ENCODE measurements at places on chromosomes 3 and 15.
A peak's percentile ranks its signal among the peaks of the same experiment; 100 is the strongest.

- DNase-seq: no peak
Measured at GRCh38 chr15:66838671-66839239, 136.7 kb downstream of the SMAD6 start.

- DNase-seq: no peak
Measured at GRCh38 chr3:33915796-33916546, 117.5 kb downstream of the PDCD6IP start.

DNA sequence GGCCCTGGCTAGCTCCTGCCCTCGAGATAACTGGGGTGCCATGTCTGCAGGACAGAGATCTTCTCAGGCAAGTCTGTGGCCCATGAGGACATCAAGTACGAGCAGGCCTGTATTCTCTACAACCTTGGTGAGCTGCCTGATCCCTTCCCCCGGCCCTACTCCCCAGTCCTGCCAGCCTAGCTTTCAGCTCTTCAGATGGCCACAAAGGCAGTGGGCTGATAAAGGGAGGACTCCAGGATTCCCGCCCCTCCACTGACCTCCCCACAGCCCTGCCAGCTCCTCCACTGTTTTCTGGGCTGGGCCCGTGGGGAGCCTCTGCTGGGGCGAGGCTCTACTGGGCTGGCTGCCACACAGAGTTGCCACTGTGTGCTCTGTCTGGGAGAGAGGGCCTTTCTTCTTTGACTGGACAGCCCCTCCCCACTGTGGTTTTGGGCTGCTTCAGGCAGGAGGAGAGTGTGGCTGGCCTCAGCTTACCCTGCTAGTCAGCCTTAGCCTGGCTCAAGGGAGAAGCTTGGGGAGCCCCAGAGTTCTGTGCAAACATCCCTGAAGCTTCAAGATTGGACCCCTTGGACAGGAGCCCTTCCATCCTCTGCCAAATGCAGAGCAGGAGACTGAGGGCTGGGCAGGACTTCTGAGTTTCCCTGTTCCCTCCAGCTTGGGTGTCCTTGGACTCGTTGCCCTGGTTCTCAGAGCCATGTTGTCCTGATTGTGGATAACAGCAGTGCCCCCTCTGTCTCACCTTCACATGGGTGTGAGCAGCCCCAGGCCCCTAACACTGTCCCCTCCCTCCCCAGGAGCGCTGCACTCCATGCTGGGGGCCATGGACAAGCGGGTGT, 24.4 kb downstream of the PTPN23 start:
- no peak for DNase-seq

- DNase-seq: no peak
Measured at GRCh38 chr15:66865622-66866611, 163.9 kb downstream of the SMAD6 start.

GRCh38 chr3:56673781-56674457, 9.1 kb downstream of the TASOR start:
- no peak for DNase-seq

DNA sequence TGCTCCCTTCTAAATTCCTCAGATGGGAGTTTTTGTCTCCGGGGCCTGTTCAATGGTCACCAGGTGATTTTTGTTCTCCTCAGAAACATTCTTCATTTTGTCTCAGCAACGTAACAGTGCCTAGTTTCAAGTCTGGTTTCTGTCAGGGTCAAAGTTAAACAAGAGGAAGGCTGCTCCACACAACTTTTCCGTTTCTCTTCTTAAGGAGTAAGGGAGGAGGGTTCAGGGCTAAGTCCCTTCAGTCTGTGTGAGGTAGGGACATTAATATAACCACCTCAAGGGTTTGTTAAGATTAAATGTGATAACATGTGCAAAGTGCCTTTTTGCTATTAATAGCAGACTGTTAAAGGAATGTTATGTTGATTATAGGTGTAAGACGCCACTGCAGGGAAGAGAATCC, 41.8 kb downstream of the HOMER2 start:
- DNase-seq: no peak

GRCh38 chr3:133701435-133702358, 40.0 kb upstream of the TOPBP1 start:
- no peak for DNase-seq

- no peak for DNase-seq
Measured at GRCh38 chr15:88752951-88753350, 50.3 kb upstream of the ACAN start.

DNA sequence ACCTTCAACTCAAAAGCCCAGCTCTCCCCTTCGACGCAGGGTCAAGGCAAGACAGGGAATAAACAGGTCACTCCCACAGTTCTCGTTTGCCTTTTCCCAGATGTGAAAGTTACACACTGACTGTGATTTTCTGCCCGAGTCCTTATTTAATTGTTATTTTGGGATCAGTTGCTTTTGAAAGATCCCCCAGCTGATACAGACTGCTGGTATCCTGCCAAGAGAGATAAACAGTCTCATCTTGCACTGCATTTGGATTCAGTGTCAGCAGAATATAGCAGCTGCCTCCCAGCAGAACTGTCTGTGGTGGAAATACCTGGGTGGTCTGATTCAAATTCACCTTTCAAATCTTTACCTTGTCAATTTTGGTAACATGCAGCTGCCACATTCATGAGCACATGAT, 56.0 kb upstream of the FAM3D start:
- DNase-seq: no peak

DNA sequence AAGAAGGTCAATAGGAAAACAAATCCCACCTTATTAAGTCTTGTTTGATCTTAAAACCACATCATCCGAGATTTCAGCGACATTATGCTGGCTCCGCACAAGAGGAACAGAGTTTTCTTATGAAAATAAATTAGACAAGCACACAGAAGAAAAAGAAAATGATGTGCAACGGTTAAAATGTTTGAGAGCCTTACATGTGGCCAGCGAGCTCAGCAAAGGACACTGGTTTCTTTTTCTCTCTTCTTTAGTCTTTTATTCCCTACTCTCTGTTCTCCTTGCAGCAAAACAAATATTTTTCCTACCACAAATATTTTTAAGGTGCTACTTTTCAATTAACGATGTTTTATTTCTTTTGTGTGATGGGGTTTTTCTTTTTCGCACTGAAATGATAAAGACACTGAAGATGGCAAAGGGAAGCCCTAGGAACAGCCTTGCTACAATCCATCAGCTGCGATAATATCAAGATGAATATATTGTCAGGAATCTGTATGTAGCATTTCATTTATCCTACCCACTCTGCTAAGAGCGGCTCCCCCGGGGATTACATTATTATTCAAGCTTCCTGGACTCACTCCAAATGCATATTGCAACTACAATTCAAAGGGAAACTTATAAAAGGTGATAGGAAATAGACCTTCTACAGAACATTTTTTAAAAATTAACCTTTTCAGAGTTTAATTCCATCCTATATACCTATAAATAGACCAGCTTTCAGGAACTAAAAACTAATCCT, 72.9 kb downstream of the ANXA2 start:
- no peak for DNase-seq

DNA sequence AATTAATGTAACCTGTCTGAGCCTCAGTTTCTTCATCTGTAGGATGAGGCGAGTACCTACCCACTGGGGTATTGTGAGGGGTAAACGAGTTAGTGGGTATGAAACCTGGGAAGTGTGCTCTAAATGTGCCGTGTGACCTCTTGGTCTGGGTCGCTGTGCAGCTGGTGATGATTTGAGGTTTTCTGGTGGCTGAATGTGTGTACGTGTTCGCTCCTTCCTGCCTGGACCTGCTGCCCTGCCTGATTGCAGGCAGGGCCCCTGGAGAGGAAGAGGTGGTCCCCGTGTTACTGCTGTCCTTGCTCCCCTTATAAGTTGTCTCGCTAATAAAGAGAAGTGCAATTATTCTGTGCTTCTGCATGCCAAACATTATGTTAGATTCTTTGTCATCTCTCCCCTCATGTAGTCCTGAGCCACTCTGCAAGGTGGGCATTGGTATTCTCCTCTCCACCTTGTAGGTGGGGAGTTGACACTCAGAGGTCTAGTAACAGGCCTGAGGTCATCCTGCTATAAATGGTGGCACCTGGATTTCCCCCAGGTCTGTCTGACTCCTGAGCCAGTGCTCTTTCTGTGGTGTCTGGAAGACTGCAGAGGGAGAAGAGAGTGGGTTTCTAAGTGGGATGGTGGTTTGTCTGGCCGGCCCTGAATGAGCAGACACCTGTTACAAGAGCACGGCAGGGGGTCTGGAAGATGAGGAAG, 15.7 kb downstream of the PDIA5 start:
- DNase-seq: no peak

DNA sequence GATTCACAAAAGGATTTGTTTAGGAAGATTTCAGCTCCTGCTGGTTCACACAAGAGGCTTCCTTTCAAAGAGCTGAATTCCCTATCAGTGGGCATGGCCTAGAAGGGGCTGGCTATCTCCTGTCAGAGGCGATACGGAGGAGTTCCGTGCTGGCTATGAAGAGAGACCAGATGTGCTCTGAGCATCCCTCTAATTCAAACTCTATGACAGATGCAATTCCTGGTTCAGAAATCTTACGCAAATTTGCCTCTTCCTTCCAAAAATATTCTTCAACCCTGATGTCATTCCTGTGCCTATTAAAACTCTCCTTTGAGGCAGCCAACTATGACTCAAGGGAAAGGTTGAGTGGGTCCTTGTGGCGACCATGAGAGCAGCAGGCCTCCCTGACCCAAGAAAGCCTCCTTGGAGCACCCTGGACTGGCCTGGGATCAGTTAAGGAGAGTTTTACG, 139.3 kb upstream of the HES1 start:
- DNase-seq: no peak

GRCh38 chr15:73889762-73890124, 16.4 kb downstream of the TBC1D21 start:
- no peak for DNase-seq

- no peak for DNase-seq
Measured at GRCh38 chr3:114034211-114034610, 22.1 kb downstream of the CCDC191 start.

DNA sequence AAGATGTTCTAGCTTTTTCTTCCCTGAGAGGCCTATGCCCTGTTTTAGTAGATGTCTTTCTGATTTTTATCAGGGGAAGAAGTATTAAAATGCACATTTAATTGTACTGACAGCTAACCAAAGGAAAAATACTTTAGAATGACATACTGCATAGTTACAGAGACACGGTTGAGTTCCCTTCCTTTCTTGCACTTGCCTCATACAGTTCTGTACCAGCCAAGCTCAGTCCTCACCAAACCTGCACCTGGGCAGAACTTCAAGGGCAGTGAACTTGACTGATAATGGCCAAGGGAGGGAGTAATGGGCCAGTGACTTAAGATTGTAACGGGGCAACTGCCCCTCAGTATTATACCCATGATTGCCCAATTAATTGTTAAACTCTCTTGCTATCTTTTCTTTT, 34.1 kb upstream of the RASGRP1 start:
- DNase-seq: no peak

- no peak for DNase-seq
Measured at GRCh38 chr15:75648156-75649000, 666 bp downstream of the SNX33 start.

DNA sequence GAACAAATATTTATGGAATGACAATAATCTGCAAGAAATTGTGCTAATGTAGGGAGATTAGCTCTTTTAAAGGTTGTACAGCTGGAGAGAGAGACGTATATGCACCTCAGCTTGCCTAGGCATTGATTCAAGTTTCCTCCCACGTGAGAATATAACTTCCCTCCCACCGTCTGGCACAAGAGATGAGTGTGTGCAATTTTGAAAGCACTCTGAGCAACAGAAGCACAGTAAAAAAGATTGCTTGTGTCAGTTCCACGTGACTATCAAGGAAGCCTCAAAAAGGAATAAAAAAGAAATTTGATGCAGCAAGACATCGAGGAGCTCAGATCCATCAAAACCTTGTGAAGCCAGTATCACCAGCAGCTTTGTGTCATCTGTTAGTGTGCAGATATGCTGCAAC, 435.3 kb downstream of the TUSC7 start:
- DNase-seq: no peak

DNA sequence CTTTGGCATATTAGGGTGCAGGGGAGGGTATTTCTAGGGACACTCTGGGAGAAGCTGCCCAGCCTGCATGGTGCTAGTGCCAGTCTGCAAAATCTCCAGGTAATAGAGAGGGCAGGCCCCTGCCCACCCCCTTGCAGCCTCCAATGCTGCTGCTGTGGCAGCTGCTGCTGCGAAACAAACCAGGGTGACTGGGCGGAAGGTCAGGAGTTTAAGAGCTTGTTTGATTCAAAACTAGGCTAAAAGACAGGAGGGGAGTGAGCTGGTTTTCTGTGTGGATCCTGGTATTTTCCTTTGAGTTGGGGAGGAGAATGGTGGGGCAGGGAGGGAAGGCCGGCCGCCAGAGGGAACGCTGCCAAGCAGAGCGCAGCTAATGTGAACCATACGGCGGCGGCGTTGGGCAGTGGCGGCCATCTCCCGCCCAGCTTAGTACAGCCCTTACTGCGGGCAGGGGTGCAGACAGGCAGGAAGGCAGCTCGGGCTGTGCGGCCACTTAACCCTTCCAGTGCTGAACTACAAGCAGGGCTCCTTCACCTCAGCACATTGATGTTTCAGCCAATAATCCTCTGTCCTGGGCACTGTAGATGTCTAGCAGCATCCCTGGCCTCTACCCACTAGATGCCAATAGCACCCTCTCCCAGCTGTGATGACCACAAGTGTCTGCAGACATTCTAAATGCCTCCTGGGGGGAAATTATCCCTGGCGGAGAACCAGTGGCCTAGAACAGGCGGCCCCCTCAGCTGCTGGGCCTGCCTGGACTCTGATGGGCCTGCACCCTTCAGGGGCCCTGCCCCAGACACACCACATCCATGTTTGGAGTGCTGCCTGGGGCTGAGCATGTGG, 125.7 kb downstream of the EEFSEC start:
- DNase-seq: no peak

DNA sequence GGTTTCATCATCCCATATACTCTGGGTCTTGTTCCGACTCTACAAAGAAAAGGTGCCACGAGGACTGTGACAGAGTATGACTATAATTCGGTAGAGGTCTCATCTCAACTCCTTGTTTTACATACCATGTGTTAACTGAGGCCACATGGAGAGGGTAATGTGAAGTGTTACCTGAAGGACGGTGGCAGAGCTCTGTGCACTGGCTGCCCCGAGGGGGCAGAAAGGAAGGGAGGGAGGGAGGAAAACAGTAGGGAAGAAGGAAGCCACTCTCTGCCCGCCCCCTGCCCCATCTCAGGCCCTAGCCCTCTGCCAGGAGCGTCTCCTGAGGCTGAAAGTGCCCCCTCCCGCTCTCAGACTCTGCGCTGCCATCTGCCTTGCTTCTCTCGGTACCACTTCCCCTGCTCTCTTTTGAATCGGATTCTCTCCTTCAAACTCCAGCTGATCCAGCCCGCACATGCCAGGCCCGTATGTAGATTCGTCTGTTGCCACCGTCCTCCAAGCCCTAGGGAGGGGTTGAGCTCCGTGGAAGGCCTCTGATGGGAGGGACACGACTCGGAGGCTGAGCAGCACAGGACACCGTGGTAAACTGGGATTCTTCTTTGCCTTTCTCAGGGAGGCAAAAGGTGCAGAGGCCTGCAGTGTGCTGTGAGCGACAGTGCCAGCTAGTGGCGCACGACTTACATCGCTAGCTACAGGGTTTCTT, 70.5 kb upstream of the ATP10A start:
- DNase-seq: peak; percentile 20

DNA sequence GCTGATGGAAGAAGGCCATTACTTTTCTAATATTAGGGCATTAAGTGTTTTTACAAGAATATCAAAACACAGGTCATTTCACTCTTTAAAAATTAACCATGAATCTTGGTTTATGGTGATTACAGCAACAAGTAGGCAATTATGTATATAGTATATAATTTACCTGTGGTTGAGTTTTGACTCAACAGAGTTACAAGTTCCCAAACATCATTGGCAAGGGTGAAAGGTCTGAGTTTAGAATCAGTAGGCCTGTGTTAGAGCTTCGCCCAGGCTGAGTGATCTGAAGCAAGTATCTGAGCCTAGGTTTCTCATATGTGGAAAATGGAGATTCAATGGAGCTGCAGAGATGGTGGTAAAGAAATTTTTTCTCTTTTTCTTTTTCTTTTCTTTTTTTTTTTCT, 25.1 kb upstream of the LPP start:
- DNase-seq: no peak

- no peak for DNase-seq
Measured at GRCh38 chr15:78509726-78510312, 2.4 kb downstream of the HYKK start.

Measured in activated CD8-positive, alpha-beta memory T cell treated with anti-CD3 and anti-CD28 coated beads for 48 hours (primary cell).